ENCODE measurements at places on chromosomes 2 and 18.

GRCh38 chr18:59139291-59139614 is 431 bp upstream of the SEC11C start:
- peak; percentile 94 for DNase-seq

- DNase-seq: no peak
Measured at GRCh38 chr2:189517847-189518535, 62.6 kb downstream of the SLC40A1 start.

DNA sequence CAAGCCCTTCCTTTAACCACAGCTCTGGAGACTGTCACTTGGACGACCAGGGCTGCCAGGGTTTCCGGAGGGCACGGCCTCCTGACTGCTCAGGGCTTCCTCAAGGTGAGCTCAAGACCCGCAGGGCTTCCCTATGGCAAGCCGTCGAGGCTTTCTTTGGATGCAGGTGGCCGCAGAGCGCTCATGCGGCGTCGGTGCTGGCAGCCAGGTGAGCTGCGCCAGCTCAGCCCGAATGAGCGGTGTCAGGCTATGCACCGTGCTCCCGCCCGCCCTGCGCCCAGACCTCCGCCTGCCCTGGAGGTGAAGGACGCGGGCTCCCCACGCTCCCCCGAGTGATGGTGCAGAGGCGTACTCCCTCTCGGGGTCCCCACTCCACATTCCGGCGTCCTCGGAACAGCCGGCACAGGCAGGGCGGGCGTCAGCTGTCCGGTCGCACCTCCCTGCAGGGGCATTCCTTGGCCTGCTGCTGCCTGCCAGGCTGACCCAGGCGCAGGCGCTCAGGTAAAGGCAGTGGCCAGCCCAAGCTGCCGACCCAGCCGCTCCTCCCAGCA is 20.8 kb upstream of the TUBB6 start:
- no peak for DNase-seq

- DNase-seq: no peak
Measured at GRCh38 chr18:61580046-61580445, 246.8 kb downstream of the CDH20 start.

- DNase-seq: no peak
Measured at GRCh38 chr2:20221555-20221973, 3.4 kb downstream of the SDC1 start.

GRCh38 chr2:19573784-19574183 is 215.4 kb upstream of the OSR1 start:
- DNase-seq: no peak

DNA sequence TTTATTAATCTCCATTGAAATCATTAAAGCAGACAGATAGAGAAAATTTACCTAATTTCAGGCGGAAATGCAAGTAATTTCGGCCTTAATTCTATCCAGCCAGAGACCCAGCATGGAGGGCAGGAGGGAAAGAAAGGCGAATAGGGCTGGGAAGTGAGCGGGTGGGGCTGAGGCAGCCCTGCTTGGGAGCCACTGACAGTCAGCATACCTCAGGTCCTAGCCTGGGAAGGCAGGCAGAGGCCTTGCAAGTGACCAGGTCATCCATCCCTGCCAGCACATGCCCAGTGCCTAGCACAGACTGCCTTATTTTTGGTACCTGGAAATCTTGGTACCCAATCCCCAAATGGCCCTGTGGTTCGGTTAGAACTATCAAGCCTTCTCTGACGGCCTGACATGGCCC is 1.5 kb downstream of the GDF7 start:
- no peak for DNase-seq

- peak; percentile 17 for DNase-seq
Measured at GRCh38 chr18:49019446-49020045, 68.8 kb upstream of the SMAD7 start.

- DNase-seq: no peak
Measured at GRCh38 chr2:179393481-179393880, 128.8 kb upstream of the SESTD1 start.

DNA sequence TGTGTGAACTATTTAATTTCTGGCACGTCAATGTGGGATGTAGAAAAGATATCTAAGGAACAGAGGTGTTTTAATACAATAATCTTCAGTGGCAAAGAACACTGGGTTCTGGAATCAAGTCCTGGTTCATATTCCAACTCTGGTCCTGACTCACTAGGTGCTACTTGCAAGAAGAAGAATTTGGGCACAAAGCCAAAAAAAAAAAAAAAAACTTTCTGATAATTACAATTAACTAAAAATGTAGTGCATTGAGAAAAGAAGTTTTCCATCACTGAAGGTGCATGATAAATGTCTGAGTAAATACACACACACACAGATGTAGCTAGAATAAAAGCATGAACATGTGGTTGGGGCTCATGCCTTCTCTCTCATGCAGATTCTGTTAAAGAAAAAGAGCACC is 424.4 kb upstream of the REG3G start:
- DNase-seq: no peak

DNA sequence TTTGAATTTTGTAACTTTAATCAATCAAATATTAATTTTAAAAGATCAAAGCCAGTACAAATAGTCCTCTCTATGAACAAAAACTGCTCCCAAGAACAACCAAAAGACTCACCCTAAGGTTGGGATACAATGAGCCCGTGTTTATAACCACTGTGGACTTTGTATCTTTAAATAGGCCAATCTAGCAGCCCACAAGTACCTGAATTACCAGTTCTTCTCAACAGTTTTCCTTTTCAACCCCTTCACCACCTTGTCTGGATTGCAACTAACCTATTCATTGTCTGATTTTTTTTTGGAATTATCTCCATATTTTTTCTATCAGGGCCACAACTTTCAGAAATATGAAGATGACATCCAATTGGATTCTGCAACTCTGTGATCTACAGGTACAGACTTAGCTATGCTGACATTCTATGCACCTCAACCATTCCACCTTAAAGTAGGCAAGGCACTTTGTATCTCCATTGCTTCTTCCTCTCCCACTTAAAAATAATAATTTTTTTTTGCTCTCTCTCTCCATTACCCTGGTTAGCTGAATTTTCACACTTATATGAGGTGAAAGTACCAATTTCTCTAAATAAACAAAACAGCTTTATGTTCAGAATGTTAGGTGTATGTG is 81.9 kb upstream of the MAPRE2 start:
- no peak for DNase-seq

DNA sequence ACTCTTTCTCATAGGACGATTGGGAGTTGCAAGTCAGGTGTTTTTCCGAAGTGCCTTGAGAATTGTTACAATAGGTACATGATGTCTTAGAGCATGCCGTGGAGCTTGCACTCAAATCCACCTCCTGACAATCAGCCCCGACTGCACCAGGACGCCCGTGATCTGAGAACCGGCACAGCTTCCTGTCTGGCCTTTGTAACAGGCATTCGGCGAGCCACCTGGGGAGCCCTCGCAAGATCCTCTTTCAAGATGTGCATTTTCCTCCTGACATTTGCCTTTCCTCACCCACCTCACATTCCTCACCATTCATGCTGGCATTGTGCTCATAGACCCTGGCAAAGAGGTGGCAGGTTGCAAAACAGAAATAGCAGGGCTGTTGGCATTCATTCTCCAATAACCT is 427.3 kb downstream of the GALR1 start:
- DNase-seq: no peak
